ENCODE measurements at places on chromosomes 6 and 20.

DNA sequence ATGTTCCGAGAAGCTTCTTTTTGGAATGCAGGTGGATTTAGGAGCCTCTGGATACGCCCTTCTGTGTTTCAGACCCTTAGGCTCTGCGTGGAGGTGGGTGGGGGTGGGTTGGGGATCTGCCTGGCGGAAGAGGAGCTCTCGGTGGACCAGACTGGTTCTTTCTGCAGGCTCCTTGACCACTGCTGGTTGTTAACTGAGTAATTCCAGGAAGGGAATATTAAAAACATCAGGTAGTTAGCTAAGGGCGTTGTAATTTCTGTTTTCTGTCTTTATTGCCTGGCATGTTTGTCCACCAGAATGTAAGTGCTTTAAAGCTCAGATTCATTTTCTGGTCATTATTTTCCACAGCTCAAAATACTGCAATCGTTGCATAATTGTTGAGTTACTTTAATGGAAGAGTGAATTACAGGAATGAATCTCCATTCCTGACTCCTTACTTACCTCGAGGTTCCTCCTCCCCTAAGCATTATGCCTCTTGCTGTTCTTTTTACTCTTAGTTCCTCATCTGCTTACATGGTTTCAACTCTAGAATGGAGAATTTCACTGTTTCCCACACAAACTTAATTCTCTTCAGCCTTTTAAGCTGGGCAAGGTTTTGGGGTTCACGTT is 5.9 kb downstream of the CDYL start:
- DNase-seq = no peak

DNA sequence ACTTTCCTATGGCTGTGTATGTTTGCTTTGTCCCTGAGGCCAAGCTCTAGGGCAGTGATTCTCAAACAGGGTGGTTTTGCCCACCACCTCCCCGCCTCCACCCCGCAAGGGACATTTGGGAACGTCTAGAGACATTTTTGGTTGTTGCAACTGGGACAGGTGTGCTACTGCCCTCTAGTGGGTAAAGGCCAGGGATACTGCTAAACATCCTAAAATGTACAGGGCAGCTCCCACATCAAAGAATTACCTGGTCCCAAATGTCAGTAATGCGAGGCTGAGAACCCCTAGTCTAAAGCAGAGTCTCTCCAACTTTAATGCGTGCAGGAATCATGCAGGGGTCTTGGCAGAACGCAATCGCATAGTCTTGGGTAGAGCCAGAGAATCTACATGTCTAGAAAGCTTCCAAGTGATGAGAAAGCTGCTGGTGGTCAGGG is 5.1 kb downstream of the KCNS1 start:
- DNase-seq = peak; percentile 87

DNA sequence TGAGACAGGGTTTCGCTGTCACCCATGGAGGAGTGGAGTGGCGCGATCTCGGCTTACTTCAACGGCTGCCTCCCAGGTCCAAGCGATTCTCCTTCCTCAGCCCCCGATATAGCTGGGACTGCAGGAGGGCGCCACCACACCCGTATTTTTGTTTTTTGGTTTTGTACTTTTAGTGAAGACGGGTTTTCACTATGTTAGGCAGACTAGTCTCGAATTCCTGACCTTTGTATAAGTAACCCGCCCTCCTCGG is 115.4 kb upstream of the BTN3A2 start:
- peak; percentile 86 for DNase-seq

DNA sequence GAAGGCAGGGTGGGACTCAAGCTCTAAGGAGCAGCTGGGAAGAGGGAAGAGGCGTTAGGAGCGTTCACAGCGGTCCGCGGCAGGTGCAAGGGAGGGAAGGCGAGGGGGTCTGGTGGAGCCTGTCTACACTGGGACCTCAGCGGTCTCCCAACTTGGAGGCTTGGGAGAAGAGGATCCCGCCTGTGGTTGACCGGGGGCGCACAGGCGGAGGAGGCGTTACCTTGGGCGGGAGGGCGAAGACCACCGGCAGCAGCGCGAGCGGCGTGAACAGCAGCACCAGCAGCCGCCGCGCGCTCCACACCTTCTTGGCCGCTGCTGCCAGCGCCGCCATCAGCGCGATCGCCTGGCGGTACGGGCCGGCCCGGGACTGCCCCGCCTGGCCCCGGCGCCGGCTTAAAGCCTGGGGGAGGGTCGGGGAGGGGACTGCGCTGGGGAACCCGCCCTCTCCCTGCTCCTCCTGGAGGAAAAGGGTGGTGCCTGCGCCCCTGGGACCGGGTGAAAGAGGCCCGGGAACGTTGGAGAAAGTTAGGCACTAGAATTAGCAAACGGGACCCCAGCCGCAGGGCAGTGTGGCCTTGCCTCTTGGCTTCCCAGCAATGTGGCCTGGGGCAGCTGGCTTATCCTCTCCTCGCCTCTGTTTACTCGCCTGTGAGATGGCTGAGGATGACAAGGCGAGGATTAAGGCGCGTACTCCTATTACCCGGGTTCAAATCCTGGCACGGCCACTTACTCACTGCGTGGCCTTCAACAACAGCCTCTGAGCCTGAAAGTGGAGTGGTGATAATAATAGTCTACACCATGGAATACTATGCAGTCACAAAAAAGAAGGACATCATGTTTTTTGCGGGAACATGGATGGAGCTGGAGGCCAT is at the start of gene SLC13A3:
TSS of gene SLC13A3 (minus strand) at position 369 of the 872 bp plus-strand sequence. CDS start at position 331, 38 bp downstream.
- no peak for DNase-seq

- DNase-seq = no peak
Observed at GRCh38 chr6:45171380-45171779, 156.8 kb upstream of the RUNX2 start.

- peak; percentile 62 for DNase-seq
Observed at GRCh38 chr6:33147807-33148666, 44.2 kb downstream of the COL11A2 start.

- DNase-seq = no peak
Observed at GRCh38 chr6:56040889-56041301, 165.5 kb upstream of the BMP5 start.

- no peak for DNase-seq
Observed at GRCh38 chr6:121522771-121523386, 87.4 kb downstream of the GJA1 start.

GRCh38 chr6:46378161-46378881 is 112.9 kb downstream of the RCAN2 start:
- DNase-seq = no peak

DNA sequence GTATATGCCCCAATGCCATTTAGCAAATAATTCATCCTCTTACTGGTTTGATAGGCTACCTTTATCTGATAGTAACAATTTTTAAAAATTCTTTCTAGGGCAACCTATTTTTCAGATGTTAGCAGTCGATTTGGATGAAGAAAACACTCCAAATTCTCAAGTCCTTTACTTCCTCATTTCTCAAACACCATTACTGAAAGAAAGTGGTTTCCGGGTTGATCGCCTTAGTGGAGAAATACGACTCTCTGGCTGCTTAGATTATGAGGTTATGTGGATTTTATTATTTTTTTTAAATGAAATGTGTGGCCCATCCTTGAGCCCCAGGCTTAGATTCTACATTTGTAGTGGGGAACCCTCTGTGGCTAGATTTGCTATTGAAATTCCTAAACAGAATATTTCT is 26.3 kb downstream of the CDH26 start:
- DNase-seq = peak; percentile 71

DNA sequence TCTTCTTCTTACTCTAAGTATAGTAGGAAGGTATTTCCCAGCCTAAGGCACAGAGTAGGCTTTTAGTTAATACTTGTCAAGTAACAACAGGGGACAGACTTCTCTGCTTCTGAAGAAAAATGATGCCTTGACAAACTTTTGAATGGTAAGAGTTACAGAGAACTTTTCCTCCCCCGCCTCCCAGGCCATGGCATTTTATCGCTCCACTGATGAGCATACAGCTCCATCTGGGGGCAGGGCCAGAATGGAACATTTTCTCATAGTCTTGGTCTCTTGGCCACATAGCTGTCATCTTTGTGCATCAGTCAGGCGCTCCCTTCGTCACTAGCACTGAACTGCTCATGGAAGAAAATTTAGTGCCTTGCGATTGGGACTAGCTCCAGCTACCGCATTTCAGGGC is 1066.8 kb upstream of the CITED2 start:
- peak; percentile 62 for DNase-seq

- DNase-seq = no peak
Observed at GRCh38 chr6:113630738-113631535, 226.2 kb upstream of the MARCKS start.

DNA sequence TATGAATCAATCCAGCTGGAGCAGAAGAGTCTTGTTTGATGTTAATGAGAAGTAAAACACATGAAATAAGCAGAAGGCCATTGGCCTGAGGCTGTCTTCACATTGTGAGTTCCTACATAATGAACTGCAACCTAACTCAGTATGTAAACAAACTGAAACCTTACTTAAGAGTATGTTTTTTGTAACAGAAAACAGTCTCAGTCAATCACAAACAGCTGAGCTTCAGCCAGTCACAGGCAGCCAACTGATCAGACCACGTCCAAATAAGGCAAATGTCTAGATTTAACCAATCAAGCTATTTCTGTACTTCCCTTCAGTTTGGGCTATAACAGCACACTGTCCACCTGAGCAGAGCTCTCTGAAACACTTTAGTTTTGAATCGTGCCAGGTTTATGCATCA is 234.7 kb downstream of the TRDN start:
- no peak for DNase-seq
